Lung microvascular endothelial cell (primary cell): ENCODE measurements at places on chromosomes 6 and 20. TPM values are rescaled to one million over a fixed set of nuclear protein-coding genes. Genes with fewer than 3 reads are reported as not detected.

- DNase-seq: no peak
Observed at GRCh38 chr6:112846681-112847080, 499.6 kb downstream of the RFPL4B start.

DNA sequence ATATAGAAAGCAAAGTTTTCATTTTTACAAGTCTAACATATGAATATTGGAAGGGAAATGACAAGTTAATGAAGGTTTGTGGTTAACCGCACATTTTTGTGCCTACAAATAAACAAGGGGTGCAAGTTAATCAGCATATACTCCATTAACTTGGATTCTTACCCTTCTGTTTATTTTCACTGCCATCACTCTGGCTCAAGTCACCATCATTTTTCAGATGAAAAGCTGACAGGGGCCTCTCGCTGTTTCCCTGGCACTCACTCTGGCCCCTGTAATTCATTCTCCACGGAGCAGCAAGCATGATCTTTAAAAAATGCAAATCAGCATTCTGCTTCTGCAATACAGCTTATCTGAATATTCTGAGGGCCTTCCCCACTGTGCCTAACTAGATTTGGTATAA, 29.8 kb downstream of the APCDD1L start:
- no peak for DNase-seq

DNA sequence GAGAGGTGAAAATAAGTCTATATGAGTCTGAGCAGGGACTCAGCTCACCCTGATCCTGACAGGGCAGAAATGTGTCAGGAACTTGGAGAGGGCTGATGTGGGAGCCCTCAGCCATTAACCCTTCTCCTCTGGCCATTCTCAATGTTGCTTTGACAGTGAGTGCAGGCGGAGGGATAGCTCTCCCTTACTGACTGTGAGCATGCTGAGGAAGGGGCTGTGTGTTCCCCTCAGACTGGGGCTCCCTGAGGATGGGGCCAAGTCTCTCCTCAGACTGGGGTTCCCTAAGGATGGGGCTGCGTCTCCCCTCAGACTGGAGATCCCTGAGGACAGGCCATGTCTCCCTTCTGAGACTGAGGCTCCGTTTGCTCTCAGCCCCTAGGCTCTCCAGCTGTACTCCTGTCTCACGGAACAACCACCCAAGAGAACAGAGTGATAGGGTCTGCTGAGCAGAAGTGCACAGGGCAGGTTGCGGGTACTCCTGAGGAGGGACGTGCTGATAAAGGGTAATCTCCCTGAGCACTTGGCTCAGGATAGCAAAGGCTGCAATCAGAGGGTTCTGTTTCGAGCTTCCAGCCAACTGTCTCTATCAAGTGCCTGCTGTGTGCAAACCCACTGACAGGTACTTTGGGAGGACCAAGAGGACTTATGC, 141.0 kb downstream of the MRPL14 start:
- no peak for DNase-seq

- DNase-seq: no peak
Observed at GRCh38 chr20:63351811-63352591, 9.1 kb downstream of the CHRNA4 start.

DNA sequence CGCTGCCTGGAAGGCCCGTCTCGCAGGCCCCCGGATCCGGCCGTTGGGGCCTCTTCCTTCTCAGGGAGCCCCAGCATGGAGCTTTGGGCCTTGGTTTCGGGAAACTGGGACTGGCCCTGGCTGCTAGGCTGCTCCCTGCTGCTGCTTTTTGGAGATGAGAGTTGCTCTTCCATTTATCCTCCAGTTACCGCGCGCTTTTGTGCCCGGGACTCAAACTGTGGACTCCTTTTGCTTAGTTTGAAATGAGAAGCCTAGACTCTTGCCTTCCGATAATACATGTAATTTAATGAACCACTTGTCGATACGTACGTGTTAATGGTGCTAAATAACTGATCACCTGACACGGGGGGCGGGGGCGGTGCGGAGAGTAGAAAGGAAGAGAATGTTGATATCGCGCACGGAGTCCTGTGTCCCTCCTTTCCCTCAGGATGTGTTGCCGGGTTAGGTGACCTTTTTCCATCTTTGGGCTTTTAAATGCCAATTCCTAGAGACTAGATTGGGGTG, 968 bp downstream of the PHF3 start:
- DNase-seq: peak; percentile 69

GRCh38 chr20:8144282-8145245, 12.5 kb downstream of the PLCB1 start:
- peak; percentile 56 for DNase-seq

DNA sequence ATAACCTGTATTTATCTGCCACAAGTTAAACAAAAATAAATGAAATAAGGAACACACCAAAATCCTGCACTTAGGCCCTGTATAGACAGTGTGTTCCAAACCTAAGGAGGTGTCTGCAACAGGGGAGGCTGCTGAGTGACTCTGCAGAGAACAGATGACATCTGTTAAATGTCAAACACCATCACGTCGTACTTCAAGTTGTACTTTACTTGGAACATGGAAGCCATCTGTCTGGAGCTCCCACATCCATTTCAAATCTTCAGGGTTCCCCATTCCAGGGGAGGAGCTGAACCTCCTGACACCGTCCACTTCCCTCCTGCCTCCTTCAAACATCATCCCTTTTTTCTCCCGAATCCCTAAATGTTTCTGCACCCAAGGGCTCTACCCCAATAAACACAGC, 1.8 kb upstream of the MAP7 start:
- DNase-seq: no peak

GRCh38 chr6:7124114-7124513, 16.4 kb downstream of the RREB1 start:
- DNase-seq: no peak

DNA sequence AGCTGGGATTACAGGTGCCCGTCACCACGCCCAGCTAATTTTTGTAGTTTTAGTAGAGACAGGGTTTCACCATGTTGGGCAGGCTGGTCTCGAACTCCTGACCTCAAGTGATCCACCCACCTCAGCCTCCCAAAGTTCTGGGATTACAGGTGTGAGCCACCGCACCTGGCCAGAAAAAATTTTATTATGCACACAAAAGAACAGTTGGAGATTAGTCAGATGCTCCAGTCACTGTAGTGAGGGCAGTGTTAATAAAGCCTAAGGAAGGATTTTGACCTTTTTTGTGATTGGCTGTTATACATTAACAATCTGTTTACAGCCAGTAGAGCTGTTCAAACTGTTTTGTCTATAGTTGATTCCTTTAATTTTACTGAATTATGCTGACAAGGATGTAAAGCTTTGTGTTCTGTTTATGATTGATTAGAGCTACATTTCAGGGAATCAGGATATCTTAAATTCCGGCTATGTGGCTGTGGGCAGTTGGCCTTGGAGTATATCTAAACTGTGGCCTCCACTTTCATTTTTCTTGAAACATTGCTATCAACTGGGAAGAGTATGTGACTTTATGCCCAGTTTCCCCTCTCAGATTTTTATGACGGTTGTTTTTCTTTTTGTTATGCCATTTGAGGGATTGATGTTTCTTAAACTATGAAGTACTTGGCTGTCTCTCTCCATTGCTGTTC, 9.9 kb downstream of the ZSWIM3 start:
- DNase-seq: no peak

The SHLD1 gene
- 2.2 and 2.6 TPM in 2 replicates for total RNA-seq

The DACT2 gene
- not detected in 2 replicates for total RNA-seq
